ENCODE measurements at places on chromosomes 16 and 17.
A peak's percentile ranks its signal among the peaks of the same experiment; 100 is the strongest.

DNA sequence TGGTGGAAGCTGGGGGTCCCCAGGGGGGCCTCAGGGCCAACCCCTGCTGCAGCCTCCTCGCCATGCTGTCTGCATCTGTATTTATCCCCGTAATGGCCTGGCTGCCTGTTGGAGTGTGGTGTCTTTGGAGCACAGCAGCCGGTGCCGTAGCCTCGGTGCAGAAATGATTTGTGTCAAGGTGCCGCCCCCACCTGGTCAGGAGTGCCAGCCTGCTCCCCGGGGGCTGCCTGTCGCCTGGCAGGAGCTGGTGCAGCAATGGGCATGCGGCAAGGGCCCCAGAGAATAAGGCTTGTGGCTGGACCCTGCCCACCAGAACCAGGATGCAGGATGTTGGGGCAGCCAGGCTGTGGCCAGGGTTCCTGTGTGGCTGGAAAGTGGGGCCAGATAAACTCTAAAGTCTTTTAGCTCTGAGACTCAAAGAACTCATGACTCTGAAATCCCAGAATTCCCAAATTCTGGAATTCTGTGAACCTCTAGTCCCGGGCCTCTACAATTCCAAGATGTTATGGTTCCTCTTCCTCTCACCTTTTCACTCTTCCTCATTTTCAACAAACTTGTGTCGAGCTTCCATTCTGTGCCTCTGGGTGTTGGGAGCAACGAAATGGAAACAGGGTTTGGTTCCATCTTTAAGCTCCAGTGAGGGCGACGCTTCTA is 5.9 kb downstream of the CPNE2 start:
- DNase-seq = no peak

GRCh38 chr17:21251337-21252010 is 1.7 kb downstream of the NATD1 start:
- DNase-seq = no peak

- DNase-seq = no peak
Observed at GRCh38 chr17:28616281-28616680, 2.3 kb upstream of the RSKR start.

GRCh38 chr17:75549246-75550138 is 24.0 kb downstream of the LLGL2 start:
- peak; percentile 95 for DNase-seq

- no peak for DNase-seq
Observed at GRCh38 chr17:73387746-73388577, 76.2 kb upstream of the CDC42EP4 start.

GRCh38 chr16:66801320-66802105 is at the start of gene TERB1:
TSS of gene TERB1 (minus strand) at chr16:66801584. CDS start at chr16:66796798, 4,786 bp downstream.
- no peak for DNase-seq

- peak; percentile 9 for DNase-seq
Observed at GRCh38 chr17:3827124-3827773, 18.8 kb downstream of the NCBP3 start.

- DNase-seq = peak; percentile 96
Observed at GRCh38 chr17:82238472-82239201, 9.8 kb downstream of the SLC16A3 start.

GRCh38 chr17:65064452-65065019 is 8.0 kb upstream of the GNA13 start:
- peak; percentile 44 for DNase-seq

DNA sequence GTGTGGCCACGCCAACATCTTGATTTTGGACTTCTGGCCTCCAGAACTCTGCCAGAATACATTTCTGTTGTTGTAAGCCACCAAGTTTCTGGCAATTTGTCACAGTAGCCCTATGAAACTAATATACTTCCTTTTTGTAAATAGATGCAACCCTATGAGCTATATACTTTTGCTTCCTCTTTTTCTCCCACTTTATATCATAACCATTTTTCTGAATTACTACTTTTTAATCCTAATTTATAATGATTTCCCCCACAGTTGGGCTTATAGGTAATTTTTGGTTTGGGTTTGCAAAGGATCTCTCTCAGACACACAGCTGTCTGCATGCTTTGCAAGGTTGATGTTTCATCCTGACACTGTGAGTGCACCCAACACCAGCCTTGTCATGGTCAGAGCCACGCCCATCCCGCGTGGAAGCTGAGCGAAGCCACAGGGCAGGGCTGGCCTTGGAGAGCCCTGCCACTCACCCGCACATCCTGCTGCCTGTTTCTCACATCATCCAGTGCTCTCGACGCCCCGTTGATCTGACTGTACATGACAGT is 5.8 kb downstream of the TRIM25 start:
- DNase-seq = no peak

DNA sequence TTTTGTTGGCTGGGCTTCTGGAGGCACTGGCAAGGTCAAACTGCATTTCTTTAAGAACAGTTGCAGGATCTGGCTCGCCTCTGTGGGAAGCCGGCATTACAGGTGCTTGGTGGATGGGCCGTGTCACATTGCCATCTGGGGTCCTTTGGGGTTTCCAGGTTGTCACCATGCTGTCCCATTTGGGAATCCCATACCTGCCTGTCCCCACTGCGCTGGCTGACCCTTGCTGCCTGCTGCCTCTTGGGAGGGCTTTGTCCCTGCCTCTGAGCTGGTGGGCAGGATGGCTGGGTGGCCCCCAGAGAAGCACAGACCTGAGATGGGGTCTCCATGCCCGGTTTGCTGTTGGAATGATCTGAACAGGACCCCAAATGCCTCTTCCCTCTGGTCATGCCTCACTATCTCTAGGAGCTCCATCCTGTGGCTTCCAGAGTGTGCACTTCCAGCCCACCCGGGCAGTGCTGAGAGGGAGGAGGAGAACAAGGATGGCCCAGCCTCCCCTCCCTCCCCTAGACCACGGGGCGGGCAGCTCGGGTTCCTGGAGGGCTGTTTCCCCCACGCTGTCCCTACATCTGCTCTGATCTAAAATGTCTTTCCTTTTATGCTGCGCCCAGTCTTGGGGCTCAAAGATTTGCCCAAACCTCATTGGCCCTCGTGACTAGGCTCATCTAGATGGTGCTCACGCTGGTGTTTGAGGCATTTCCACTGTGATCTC is 28.0 kb downstream of the OR1D5 start:
- DNase-seq = no peak

GRCh38 chr16:17382949-17383863 is 87.6 kb downstream of the XYLT1 start:
- no peak for DNase-seq

DNA sequence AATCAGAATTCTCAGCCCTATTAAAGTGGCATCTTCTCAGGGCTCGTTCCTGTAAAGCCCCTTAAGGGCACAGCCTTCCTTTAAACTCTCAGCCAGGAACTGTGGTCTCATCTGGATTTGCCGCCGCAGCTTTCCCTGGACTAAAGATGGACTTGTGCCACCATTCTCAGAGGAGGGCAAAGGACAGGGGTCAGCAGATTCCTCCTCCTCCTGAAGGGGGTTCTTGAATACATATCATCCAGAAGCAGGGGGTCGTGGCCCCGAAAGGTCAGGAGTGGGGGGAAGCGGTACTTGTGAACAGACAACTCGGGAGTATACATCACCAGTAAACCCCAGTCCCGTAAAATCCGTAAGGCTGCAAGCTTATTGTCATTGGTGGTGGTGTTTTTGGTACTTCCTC is 174.8 kb downstream of the RPTOR start:
- DNase-seq = no peak

DNA sequence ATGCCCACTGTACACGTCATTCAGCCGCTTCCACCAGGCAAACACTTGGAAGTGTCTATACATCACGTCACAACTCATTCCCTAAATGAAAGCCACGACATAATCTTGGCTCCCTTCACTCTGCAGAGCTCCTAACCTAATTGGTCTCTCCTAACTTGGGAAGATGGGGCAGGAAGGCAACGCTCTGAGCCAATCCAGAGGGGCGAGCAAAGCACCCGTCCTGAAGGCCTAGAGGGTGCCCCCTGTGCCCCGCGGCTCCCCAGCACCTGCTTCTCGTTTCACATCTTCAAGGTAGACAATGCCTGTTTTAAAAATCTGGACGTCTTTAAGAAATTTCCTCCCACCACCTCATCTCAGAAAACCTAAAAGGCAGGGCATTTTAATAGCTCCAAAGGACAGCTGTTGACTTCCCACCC is 1.0 kb downstream of the CSNK2A2 start:
- no peak for DNase-seq

DNA sequence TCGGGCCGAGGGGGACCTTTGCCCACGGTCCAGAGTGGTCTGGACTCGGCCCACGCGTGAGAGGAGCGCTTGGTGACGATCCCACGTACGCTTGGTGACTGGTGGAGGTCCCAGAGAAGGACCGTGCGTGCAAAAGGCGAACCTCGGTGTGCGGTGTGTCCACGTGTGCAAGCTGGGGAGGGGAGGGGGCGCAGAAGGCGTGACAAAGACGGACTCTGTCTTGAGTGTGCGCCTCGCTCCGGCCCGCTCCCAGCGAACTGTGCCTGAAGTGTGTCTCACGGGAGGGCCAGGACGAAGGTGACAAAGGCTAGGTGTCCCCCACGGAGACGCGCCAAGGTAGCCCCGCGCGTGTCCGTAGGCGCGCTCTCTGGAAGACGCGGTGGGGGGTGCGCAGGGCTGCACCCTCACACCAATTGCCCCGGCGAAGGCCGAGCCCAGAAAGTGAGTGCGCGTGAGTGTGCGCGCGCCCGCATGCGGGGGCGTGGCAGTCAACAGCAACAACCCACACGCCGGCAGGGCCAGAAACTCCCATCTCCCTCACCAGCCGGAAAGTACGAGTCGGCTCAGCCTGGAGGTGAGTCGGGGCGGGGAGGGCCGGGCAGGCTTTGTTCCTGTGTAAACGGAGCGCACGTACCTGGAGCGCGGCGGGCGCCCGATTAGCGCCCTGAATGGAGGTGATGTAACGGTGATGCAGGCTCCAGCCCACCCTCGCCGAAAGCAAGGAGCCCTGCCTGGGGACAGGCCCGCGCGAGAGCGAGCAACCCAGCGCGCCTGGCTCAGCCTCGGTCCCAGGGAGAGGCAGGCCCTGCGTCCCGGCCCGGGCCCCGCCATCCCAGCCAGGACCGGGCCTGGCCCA is at the start of gene GPRC5C:
GPRC5C (plus strand) TSS at position 521 of the 856 bp plus-strand sequence. CDS start 7,689 bp downstream, outside the sequence.
- DNase-seq = peak; percentile 97

DNA sequence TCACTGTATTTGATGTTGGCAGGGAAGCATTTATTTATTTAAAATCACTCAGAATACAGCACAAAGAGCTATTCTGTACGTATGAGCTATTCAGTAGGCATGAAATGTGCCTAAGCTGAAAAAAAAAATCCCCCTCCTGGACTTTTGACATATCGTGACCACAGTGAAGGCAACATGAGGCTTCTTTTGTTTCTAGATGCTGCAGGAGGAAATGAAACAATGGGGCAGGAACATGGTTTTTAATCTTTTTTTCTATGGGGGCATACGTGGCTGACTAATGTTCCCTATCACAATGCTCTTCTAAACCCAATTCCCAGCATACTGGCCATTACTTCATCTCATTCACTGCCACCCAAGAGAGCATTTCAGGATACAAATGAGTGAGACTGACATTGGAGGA is 191.0 kb upstream of the PMFBP1 start:
- DNase-seq = no peak

- DNase-seq = no peak
Observed at GRCh38 chr17:80509311-80509710, 32.9 kb upstream of the NPTX1 start.

GRCh38 chr17:81282141-81282540 is 13.0 kb downstream of the SLC38A10 start:
- no peak for DNase-seq

DNA sequence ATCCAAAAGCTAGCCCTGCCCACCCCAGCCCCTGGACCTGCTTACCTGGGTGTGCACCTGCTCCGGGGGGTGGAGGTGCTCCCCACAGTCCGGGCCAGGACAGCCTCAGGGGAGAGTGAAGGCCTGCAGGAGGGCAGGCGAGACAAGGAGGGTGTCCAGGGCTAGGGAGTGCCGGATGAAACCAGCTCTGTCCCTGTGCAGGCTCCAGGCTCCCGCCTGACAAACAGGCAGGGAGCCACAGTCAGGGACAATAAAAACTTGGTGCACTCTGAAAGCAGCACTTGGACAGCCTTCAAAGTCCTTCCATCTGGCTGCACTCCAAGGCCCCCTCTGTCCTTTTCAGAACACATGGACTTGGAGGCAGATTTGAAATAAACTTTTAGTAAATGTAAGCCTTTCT is 3.9 kb downstream of the PAQR4 start:
- no peak for DNase-seq

DNA sequence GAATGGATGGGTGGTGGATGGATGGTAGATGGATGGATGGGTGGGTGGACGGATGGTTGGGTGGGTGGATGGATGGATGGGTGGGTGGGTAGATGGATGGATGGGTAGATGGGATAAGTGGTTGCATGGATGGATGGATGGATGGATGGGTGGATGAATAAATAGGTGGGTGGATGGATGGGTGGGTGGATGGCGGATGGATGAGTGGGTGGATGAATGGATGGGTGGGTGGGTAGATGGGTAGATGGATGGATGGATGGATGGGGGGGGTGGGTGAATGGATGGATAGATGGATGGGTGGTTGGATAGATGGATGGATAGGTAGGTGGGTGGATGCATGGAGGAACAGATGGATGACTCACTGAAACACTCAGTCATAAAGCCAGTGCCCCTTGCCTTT is 51.0 kb upstream of the FASN start:
- DNase-seq = no peak

DNA sequence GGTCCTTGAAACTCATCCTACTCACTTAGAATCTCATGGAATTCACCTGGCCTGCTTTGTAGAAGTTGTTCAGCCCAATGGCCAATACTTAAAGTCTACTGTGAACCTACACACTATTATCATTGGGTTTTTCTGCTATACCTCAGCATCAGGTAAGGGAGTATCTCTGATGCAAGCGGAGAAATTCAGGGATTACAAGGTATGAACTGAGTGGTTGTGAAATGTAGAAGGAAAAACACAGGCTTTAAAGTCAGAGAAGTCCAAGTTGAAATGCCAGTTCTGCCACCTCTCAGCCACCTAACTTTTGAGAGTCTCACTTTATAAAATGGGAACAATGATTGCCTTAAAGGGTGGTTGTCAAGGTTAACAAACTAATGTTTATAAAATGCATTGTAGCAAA is 31.0 kb downstream of the COX11 start:
- peak; percentile 33 for DNase-seq
